Activated CD4-positive, alpha-beta T cell treated with anti-CD3 and anti-CD28 coated beads for 48 hours (primary cell): ENCODE measurements at places on chromosomes 2 and 18.

GRCh38 chr2:161780881-161781280 lies 156.7 kb downstream of the SLC4A10 start:
- DNase-seq: no peak

DNA sequence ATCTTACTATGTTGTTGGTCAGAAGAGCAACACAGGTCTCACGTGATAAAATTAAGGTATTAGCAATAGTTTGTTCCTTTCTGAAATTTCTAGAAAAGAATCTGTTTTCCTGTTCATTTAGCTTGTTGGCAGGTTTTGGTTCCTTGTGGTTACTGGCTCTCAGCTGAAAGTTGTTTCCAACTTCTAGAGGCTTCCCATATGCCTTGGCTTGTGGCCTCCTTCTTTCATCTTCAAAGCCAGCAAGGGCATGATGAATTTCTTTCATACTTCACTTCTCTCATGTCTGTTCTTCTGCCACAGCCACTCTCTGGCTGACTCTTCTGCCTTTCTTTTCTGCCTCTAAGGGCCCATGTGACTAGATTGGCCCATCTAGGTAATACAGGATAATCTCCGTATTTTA lies 193.7 kb downstream of the TRIB2 start:
- no peak for DNase-seq

- no peak for DNase-seq
These were observed 68.1 kb downstream of the DNAJC10 start for GRCh38 chr2:182784058-182784706.

- no peak for DNase-seq
These were observed 7.6 kb downstream of the GPR45 start for GRCh38 chr2:105249181-105249580.

GRCh38 chr2:11795590-11795989 lies 49.2 kb downstream of the LPIN1 start:
- DNase-seq: no peak

DNA sequence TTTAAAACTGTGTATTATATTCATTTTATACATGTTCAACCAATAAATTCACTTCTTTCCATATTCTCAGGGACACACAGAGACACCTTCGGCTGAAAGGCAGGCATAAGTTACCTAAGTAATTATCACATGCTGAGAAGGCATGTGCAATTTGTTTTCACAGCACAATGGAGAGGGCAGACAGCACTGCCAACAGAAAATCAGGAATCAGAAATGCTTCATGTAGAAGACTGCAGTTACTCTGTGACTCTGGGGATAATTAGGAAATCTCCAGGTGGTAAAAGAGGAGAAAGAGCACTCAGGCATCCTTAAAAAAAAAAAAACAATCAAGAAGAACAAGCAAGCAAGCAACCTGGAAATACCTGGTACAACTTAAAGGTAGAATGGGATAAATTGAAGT lies 49.3 kb downstream of the DSEL start:
- DNase-seq: no peak

DNA sequence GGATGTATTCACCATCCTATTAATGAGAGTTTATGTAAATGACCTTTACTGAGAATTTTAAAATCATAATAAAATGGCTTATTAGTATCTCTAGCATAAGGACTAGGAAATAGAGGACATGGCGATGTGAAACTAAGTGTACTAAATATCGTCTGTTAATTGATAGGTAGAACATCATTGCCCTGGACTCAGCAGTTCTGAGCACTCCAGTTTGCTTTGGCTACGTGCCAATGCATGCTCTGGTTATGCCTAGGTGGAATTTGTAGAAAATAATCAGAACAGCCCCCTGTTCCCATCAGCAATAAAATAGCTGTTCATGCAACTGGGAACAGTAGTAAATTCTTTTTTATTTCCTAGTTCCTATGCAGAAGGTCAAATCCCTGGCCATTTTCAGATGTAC lies 247.8 kb downstream of the DOK6 start:
- no peak for DNase-seq

DNA sequence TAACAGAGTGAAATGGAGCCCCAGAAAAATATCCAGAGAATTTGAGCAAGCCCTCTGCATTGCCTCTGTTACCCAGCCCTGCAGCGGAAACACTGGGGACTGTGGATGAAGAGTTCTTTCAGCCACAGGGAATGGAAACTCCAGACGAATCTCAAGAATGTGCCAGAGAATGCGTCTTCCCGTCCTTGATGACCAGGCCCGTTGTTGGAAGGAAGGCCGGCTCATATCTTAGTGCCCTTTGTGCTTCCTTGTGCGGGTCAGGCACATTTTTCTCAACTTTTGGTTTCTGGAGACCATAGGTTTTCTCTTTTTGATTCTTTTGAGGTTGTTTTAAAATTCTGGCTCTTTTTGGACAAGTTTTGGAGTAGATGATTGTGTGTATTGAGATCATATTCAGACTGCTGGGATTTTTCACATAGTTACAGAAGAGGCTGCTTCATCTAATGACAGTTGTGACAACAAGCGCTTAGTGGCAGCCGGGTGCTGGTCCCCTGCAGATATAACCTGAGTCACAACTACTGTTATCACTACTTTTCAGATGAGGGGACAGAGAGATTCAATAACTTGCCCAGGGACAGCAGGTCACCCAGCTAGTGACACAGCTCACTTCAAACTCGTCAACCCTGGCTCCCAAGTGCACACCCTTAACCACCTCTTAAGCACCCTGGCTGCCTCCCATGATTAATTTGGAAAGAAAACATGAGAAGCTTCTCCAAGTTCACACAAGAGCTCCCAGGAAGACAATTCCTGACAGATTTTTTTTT lies 15.7 kb downstream of the MAL start:
- DNase-seq: peak; percentile 43

DNA sequence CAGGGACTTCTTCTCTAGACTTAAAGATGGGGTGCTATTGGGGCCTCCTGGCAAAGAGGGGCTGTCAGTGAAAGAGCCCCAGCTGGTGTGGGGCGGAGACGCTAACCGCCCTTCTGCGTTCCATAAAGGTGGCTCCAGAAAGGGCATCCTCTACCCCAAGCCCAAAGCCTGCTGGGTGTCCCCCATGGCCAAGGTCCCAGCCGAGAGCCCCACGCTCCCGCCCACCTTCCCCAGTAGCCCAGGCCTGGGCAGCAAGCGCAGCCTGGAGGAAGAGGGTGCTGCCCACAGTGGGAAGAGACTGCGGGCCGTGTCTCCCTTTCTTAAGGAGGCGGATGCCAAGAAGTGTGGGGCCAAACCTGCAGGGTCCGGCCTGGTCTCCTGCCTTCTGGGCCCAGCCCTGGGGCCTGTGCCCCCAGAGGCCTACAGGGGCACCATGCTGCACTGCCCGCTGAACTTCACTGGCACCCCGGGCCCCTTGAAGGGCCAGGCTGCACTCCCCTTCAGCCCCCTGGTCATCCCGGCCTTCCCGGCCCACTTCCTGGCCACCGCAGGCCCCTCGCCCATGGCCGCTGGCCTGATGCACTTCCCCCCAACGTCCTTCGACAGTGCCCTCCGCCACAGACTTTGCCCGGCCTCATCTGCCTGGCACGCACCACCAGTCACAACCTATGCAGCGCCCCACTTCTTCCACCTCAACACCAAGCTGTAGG lies 15.2 kb downstream of the ARID5A start:
- DNase-seq: no peak

- peak; percentile 25 for DNase-seq
These were observed 141.1 kb downstream of the DOCK10 start for GRCh38 chr2:224901121-224901676.

- no peak for DNase-seq
These were observed 99.0 kb downstream of the SNTG2 start for GRCh38 chr2:1049691-1050090.

GRCh38 chr2:9380702-9381628 lies 42.4 kb downstream of the ITGB1BP1 start:
- DNase-seq: no peak

DNA sequence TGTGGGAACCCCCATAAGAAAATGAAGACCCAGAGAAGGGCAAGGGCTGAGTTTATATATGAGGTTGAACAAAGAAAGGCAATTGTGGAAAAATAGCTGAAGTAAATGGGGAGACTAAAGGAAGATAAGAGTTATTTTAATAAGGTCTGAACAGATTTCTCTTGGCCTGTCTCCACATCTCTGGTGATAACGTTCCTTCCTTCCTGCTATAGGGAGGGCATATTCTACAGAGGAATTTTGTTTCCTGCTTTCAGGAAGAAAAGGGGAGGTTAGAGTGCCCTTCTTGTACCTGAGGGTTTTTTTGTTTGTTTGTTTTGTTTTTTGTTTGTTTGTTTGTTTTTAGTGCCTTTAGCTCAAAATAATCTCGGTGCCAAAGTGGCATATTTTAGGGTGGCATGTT lies 31.6 kb downstream of the MOGAT1 start:
- DNase-seq: no peak

DNA sequence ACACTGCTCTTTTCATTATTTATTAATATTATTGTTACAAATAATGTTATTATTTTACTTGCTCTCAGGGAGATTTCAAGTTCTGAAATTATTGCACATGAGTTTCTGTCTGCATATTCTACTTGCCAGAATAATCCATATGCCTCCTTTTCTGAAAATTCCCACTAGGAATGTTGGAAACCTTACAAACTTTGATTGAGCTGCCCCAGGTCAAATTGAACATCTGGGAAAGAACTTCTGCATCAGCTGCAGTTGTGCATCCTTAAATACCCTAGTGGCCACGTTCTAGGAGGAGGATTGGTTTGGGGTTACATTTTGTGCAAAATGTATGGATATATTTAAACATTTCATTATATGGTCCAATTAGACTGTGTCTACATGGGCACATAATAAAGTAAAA lies 1302.7 kb upstream of the PIK3C3 start:
- DNase-seq: no peak

DNA sequence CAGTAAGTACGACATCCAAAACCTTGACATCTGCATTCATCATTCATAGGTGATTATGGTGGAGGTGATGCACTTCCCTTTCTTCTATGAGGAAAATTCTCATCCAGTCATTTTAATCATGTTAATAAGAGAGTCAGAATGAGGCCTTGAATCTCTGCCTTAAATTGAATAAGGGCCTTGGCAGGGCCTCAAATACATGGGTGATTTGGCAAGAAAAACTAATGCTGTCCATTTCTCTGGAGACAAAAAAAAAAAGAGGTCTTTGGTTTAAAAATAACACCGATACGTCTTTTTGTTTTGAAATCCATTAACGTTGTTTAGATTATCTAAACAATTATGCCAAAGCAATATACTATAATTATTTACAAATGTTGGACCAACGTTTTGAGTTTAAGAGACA lies 8.1 kb downstream of the COLEC12 start:
- no peak for DNase-seq

DNA sequence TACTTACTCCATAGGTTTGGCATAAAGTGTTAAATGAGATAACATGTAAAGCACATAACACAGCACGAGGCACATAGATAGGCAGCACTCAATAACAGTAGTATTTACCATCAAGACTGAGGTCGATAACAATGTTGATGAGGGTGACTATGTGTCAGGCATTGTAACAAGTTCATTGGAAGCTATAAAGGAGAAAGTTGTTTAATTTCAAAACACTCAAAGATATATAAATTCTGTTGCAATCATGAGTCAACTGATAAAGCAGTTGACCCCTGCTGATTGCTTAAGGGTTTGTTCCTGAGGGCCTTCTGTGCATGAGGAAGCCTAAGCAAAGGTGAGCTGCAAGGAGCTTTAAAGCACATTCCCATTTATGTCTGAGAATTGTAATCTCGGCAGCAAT lies 760.5 kb downstream of the SATB2 start:
- no peak for DNase-seq

- no peak for DNase-seq
These were observed 8.2 kb downstream of the CYP26B1 start for GRCh38 chr2:72139471-72139873.

- DNase-seq: no peak
These were observed 347.5 kb downstream of the CELF4 start for GRCh38 chr18:37218022-37218590.

DNA sequence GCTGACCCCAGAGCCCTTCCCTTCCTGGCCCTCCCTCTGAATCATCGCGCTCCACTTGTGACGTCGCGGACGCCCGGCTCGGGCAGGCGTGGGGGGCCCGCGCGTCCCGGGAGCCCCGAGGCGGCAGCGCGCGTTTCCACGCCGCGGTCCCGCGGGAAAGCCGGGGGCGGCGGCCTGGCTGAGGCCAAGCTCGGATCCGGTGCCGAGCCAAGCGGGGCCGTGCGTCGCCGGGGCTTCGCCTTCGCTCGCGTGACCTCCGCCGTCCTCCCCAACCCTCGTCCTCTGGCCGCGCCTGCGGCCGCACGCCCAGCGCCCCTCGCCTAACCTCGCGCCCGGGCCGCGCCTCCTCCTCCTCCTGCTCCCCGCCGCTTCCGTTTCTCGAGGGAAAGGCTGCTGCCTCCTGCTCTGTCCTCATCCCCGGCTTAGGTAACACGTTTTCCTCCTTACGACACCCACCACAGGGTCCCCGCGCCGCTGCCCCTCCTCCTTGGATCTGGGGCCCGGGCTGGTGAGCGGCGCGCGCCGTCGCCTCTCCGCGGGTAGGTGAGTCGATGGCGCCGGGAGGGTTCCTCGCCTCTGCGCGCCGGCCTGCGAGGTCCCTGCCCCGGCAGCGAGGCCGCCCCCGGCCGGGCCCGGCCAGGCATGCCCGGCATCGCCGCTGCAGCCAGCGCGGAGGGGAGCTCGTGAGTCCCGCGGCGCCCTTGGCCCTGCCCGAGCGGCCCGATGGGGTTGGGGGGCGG lies at the start of gene INPP1:
Gene INPP1 (plus strand): TSS at position 54 of the 740 bp plus-strand sequence. CDS start 16,514 bp downstream, outside the sequence.
- peak; percentile 56 for DNase-seq

DNA sequence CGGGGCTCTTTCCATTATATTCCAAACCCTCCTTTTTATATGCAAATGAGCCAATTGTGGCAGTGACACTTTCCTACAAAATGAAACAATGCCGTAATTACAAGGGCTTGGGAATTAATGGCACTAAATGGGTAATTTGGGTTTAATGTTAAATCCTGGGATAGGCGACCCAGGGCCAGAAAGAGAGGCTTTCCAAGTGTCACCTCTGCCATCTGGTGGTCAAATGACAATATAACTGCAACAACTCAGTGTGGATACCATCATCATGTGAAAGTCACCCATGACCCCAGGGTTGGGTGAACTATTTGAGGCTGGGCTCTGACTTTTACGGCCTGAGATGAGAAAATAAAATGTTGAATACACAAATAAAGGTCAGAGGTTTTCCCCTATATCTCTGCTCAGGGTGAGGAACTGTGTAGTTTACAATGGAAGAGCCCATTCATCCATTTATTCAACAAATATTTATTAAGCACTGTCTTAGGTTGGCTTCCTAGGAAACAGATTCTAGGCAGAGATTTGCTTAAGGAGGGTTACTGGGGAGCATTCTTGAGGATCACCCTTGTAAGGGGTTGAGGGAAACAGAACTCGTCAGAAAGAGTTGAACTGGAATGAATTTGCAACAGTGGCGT lies 13.6 kb upstream of the THADA start:
- DNase-seq: peak; percentile 40
